ENCODE measurements at places on chromosomes 1 and 21.

GRCh38 chr1:62245201-62245600 lies 50.6 kb downstream of the L1TD1 start:
- no peak for DNase-seq

DNA sequence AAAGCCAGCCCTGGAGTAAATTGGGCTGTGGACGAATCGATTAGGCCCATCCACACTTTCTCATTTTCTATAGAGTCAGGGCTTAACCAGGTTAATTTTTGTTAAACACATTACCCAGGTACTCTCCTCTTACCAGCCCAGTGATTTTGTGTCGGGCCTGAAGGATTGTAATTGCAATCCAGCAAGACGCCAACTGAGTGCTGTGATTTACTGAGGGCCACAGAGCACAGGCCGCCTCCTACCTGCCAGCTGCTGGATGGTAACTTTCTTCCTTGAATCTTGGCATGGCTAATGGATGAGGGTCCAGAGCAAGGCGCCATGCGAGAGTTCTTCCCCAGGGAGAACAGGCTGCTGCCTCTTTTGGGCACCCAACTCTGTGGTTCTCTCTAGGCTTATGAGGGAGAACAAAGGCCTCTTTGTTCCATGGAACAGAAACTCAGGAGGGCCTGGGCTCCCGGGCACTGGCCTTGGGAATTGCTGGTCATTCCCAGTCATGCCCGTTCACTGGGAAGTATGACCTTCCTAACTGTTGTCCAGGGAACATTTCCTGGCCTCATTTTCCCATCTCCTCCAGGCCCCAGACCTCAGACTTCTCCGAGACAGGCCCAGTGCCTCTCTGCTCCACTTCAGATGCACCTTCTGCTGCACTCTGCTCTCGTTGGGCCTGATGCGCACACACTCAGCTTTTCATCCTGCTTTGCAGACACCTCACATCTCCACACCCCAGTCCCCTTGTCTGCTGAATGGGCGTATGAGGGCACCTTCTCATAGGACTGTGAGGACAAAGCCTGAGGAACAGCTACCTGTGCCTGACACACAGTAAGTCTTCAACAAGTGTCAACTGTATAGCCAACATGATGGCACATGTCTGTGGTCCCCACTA lies 57.3 kb downstream of the SYF2 start:
- no peak for DNase-seq

DNA sequence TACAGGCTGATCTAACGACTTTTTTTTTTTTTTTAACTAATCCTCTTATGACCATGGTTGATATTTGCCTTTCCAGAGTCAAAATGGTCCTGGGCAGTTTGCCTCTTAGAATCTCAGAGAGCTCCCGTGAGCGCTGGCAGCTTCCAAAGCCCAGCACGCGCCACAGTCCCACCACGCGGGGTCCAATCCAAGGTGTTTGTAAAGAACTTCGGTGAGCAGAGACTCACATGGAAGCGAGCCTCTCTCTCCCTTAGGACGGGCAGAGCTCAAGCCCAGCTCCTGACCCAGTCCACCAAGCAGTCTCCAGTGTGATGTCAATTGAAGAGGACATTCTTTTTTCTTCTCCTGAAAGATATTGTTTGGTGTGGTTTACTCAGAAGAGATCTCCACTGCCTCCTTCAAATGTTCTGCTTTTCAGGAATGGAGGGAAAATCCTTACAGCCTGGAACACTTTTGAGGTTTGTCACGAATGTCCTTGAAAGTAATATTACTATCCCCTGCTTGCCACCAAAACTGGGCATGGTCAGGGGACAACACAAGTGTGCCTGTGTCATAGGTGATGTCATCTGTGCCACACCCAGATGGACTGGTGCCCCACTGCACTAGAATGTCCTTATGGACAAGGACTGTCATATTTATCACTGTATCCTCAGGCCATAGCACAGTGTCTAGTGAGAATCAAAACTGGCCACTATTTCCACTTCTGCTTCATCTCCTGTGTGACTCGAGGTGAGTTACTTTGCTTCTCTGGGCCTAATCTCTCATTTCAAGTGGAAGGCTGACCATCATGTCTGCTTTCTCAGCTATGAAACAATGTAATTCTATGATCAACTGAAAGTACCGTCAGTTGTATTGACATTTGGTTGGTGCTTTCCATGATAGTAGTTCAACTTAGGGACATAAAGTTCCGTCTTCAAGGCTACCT lies 97.4 kb upstream of the EDEM3 start:
- DNase-seq = no peak

GRCh38 chr1:78652019-78652560 lies 2.5 kb downstream of the IFI44 start:
- DNase-seq = no peak

DNA sequence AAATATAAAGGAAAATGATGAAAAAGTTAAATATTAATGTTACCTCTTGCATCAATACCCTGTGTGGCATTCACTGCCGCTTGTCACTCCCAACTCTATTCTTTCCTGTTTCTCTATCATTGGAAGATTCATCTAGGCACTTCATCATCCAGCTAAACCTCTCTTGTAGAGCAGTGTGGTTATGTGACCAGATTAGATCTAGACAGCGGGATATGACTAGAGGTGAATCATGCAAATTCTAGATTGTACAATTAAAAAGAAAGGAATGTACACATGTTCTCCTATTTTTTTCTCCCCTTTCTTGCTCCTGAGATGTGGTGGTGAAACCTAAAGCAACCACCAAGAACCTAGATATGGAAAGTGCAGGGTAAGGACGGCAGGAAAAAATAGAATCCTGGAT lies 174.1 kb downstream of the LBR start:
- DNase-seq = no peak

- DNase-seq = no peak
Measured at GRCh38 chr1:230068621-230068873, 1.5 kb downstream of the GALNT2 start.

DNA sequence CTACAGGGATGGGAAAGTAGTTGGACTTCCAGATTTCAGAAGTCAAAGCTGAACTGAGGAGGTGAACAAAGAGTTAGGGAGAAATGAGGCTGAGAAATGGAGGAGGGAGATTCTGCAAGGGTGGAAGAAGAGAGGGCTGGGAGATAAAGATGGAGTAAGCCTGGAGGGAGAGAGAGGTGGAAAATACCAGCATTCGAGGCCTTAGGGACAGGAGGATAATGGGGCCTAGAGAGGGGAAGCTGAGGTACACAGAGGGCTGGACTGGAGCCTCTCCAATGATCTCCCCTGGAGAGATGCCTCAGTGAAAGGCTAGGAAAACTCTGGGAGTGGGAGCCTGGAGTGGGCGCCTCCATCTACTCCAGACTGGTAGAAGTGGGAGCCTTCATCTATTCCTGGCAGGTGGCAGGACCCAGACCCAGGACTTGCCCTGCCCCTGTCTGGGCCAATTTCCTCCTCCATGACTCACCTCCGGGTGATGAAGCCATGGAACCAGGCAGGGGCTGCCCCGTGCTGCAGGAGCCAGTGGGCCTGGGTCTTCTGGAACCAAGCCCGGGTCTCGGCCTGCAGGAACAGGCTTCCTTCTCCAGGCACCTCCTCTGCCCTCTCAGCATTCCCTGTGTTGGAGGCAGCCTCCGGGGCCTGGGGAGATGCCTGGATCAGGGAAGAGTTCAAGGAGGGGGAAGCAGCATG lies 1.9 kb downstream of the SH2D2A start:
- DNase-seq = no peak

- no peak for DNase-seq
Measured at GRCh38 chr1:169623132-169623926, 6.6 kb downstream of the SELP start.

GRCh38 chr1:84797603-84798002 lies 95.4 kb downstream of the LPAR3 start:
- DNase-seq = no peak

- no peak for DNase-seq
Measured at GRCh38 chr1:228339766-228340685, 66.6 kb downstream of the TRIM11 start.

GRCh38 chr1:228011721-228012311 lies 5.0 kb downstream of the WNT3A start:
- no peak for DNase-seq

GRCh38 chr1:84478876-84479868 lies at the start of gene RPF1:
TSS of gene RPF1 (plus strand) at chr1:84479266. CDS start at chr1:84479282, 16 bp downstream.
- DNase-seq = peak; percentile 77

DNA sequence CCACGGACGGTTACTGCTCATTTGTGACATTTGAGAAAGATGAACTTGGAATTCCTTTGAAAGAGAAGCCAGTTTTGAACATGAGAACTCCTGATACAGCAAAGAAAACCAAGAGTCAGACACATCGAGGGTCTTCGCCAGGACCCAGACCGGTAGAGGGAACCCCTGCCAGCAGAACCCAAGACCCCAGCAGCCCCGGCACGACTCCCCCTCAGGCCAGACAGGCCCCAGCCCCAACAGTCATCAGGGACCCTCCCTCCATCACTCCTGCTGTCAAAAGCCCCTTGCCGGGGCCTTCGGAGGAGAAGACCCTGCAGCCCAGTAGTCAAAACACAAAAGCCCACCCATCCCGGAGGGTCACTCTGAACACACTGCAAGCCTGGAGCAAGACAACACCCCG lies 27.7 kb downstream of the CHAF1B start:
- DNase-seq = no peak

DNA sequence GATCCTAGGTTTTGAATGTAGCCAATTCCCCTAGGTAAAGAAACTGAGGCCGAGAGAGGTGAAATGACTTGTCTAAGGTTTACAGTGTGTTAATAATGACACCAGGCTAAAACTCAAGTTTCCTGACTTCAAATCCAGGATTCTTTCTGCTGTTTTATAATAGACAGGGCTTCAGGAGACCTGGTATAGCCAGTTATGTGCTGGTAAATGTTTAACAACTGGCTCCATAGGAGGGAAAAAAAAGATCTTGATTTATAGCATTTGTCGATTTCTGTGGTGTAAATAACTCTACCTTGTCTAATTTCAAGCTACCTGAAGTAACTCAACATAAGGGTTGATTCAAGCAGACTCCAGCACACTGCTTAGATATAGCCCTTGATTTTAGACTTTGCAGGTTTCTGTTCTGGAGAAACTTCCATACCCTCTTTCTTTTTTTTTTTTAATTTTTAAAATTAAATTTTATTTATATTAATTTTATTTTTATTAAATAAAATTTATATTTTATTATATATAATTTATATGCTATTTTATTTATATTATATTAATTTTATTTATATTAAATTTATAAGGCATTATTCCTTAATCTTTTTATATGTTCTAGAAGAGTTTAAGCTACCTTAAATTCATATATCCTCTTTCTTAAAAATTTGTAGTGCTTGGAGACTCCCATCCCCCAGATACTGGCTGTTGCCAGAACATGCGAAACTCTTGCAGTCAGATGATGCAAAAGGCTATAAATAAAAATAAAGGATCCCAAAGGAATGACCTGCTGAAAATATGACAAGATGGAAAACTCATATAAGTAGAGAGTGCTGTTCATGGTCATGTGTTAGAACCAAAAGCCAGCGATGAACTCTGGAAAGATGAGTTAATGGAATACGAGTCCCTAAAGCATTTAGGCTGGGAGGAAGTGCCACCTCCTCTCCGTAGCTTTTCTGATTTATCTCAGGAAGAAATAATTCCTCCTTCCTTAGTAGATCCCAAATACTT lies 35.4 kb upstream of the SRSF10 start:
- DNase-seq = no peak

DNA sequence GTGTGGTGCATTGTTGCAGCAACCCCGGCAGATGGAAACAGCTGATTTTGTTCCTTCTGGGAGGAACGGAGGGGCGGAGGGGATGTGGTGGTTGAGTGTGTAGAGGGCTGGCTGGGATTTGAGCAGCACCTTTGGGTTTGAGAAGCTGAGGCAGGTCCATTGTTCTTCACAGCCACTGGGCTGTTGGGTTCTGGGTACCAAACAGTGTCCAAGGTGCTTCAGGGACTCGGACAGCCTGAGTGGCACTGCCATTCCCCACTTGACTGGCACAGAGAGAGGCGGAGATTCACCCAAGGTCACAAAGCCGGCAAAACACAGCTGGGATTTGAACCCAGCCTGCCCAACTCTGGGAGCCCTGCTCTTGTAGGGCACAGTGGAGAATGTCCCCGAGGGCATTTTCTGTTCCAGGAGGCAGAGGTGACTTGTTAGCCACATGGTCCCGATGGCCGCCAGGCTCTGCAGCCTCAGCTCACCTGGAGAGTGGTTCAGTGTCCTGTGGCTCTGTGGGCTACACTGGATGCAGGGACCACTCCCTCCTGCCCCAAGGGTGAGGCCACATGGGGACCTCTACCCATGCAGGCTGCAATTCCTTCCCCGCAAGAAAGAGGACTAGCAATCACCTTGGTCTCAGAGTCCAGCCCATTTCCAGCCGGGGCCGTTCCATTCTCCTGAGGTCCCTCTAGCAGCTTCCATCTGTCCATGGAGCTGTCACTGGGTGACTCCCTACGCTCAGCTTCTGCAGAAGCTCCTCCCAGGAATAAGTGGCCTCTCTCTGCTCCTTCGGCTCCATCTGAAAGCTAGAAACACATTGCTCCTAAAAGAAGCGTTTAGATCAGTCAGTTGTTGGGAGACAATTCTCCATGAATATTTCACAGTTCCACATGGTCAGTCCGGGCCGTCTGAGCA lies 31.2 kb upstream of the C1orf174 start:
- DNase-seq = no peak

DNA sequence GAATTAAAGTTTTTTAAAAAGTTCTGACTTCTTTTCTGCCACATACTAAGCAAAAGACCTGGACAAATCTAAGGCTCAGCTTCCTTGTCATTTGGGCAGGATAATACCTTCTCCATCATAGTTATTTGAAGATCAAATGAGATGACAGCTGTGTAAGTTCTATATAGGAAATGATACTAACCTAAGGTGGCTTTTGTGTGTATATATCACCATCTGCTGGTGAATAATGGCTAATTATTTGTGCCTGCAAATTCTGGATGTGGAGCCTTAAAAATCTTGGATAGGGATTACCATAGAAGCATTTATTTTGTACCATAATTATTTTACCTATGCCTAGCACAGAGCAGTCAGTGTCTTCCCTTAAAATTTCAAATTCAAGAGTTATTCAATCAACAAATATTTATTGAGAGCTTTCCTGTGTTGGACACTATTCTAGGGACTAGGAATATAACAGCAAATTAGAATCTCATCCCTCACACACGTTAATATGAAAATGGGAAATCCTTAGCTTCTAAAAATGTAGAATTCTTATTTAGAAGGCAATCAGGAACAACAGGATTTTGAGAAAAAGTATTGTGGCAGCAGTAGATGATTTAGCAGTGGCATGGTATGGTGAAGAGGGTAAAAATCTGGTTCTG lies 89.8 kb downstream of the TMEM200B start:
- peak; percentile 39 for DNase-seq

- DNase-seq = no peak
Measured at GRCh38 chr1:37021502-37021901, 12.8 kb downstream of the GRIK3 start.

GRCh38 chr1:215243345-215244054 lies 161.0 kb downstream of the KCNK2 start:
- no peak for DNase-seq

Measured in NCI-H2029 treated with DMSO at 0.1 percent for 48 hours (cell line).